ENCODE measurements at places on chromosomes 3 and 15. TPM values are rescaled to one million over a fixed set of nuclear protein-coding genes. Genes with fewer than 3 reads are reported as not detected.

The ATRIP gene
- polyA plus RNA-seq: 18.5 TPM

The TRH gene
- polyA plus RNA-seq: 0.03 TPM

The CAND2 gene
- 8.7 TPM for polyA plus RNA-seq

The ALG1L2 gene
- not detected for polyA plus RNA-seq

The BNC1 gene
- polyA plus RNA-seq: 0.53 TPM

The TUSC7 gene
- not detected for polyA plus RNA-seq

The CHRFAM7A gene
- polyA plus RNA-seq: 3.1 TPM

The C3orf22 gene
- not detected for polyA plus RNA-seq

The FRMD4B gene
- 2.0 TPM for polyA plus RNA-seq

- DNase-seq: no peak
These were observed 31.9 kb upstream of the THSD4 start for GRCh38 chr15:71083349-71083748.

GRCh38 chr15:42364529-42364928 lies 5.2 kb downstream of the CAPN3 start:
- DNase-seq: no peak

DNA sequence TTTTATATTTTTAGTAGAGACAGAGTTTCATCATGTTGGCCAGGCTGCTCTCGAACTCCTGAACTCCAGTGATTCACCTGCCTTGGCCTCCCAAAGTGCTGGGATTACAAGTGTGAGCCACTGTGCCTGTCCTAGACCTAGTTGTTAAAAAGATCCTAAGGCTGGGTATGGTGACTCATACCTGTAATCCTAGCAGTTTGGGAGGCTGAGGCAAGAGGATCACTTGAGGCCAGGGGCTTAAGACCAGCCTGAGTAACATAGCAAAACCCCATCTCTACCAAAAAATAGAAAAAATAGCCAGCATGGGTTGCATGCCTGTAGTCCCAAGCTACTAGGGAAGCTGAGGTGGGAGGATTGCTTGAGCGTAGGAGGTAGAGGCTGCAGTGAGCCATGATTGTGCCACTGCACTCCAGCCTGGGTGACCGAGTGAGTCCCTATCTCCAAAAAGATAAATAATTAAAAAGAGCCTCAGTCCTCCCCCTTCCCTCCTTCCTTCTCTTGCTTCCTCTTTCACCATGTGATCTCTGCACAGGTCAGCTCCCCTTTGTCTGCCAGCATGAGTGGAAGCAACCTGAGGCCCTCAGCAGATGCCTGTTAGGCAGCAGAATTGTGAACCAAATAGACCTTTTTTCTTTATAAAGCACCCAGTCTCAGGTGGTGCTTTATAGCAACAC lies 9.8 kb upstream of the FNDC3B start:
- DNase-seq: no peak

GRCh38 chr3:108322352-108322751 lies 26.0 kb downstream of the HHLA2 start:
- DNase-seq: no peak

- DNase-seq: no peak
These were observed 240.4 kb downstream of the RBMS3 start for GRCh38 chr3:29521293-29521692.

- DNase-seq: no peak
These were observed 7.1 kb downstream of the BLOC1S6 start for GRCh38 chr15:45594319-45594718.

DNA sequence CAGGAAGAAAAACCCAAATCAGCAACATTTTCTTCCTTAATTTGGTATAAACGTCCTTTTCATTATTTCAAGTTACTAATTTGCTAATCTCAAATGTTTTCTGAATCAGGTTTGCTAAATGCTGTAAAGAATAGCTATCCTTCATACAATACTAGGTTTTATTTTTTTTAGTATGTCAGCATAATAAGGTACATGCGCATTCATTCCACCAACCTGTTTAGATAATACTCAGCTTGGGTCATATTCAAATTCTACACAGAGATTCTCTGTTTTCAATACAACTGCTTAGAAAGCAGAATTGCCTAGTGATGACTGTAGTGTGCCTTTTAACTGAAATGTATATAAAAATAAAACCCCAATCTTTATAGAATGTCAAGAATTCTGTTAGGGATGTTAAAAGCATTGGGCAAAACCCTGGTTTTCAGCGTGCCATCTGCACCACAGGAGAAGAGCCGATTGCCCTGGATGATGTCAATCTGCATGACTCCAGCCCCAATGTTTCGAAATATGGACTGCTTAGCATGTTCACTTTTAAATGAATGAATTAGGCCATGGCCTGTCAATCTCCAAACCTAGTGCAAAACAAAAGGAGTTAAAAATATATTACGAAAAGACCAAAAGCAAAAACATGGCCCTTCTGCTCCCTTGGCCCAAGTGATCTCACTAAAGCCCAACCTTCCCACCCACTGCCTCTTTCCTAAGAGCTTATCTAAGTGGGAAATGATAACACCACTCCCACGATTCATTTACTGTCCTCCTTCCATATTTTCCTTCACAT lies 107.4 kb downstream of the GLDN start:
- DNase-seq: no peak

- DNase-seq: no peak
These were observed 125.9 kb upstream of the DLG1 start for GRCh38 chr3:197424266-197424665.

DNA sequence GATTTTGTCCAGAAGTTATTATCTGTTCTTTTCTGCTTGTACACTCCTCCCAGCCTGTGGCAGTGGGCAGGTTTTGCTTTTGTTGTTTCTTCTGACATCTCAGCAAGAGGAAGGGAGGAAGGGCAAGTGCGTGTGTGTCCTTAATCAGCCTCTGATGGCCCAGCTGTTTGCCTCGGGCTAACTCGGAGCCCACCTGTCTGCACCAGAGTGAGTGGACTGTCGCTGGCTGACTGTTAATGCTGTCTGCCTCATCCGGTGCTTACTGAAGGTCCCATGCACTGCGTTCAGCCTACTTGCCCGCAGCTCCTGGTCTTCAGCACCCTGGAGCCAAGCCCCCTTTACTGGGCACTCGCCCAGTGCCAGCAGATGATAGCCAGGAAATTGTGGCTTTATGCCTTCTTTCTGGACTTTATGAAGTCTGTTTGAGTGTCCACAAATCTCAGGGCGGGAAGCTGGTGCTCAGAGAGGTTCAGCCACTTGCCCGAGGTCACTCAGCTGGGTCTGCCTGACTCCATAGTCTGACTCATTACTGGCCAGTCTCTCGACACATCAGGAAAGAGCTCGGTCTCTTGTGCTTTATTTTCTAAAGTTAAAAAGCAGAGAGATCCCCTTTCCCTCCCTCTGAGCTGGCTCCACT lies 89.5 kb downstream of the CHRNA7 start:
- DNase-seq: no peak

DNA sequence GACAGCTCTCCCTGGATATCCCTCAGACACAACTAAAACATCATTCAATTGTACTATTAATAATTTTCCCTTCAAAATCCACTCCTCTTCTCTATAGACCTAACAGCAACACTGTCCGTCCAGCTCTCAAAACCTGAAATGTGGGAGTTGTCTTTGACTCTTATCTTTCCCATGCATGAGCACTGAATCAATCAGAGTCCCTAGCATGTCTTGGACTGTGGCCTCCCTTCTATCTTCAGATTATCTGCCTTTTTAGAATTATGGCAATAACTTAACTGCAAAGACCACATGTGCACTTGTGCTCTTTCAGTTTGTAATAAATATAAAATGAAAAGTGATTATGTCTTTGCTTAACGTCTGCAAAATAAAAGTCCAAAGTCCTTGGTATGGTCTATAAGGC lies 107.0 kb downstream of the UBE3A start:
- DNase-seq: no peak

DNA sequence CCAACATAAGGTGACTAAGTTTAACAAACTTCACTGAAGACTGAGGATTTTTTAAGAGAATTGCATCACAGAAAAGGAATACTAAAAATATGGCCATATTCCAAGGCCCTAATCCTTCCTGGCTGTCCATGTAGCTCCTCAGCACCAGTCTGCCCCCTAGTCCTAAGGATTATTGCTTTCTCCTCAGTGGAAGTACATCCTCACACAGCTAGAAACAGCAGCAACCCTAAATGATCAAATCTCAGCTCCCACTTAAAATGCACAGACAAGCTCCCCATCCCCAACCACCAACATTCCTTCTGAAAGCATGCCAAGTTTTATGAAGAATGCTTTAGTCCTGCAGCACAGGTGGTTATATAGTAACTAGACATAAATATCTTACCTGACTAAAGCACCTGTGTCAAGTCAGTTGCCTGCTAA lies 14.7 kb downstream of the ST3GAL6 start:
- no peak for DNase-seq

- no peak for DNase-seq
These were observed 172.2 kb upstream of the TSPAN3 start for GRCh38 chr15:77243135-77243534.

GRCh38 chr3:144102421-144102820 lies 130.8 kb downstream of the DIPK2A start:
- DNase-seq: no peak
